A549 treated with GW870086 at 1 μM for 4 hours (cell line): ENCODE measurements at places on chromosomes 5 and 9. TPM values are rescaled to one million over a fixed set of nuclear protein-coding genes. Genes with fewer than 3 reads are reported as not detected.

Gene GRIN3A
- total RNA-seq = not detected in 5 replicates

Gene TUBB4B
- total RNA-seq = 612 to 791 TPM (median 723 TPM) in 5 replicates

Gene THOC3
- 52.1 to 64.0 TPM (median 56.2 TPM) in 5 replicates for total RNA-seq

Gene MARVELD2
- total RNA-seq = 2.2 to 3.2 TPM (median 2.4 TPM) in 5 replicates

Gene FOXD4L4
- total RNA-seq = 0.06 to 0.07 TPM (median 0.06 TPM) in 3 of 5 replicates, not detected in the others

Gene IL13
- total RNA-seq = 0.12 TPM in 1 of 5 replicates, not detected in the others

Gene SLC6A3
- 0.15 to 0.53 TPM (median 0.30 TPM) in 5 replicates for total RNA-seq

Gene CTXN3
- total RNA-seq = not detected in 5 replicates

Gene ESM1
- not detected in 5 replicates for total RNA-seq

Gene APBA1
- 0.13 to 0.48 TPM (median 0.15 TPM) in 5 replicates for total RNA-seq

Gene ACOT12
- 0.07 to 0.08 TPM in 2 of 5 replicates, not detected in the others for total RNA-seq

Gene ZFP2
- not detected in 5 replicates for total RNA-seq

Gene FYB1
- 9.4 to 15.8 TPM (median 13.9 TPM) in 5 replicates for total RNA-seq

Gene C9
- total RNA-seq = not detected in 5 replicates
